Lung (tissue), 17 donors: ENCODE measurements at places on chromosomes 11 and 22. TPM values are rescaled to one million over a fixed set of nuclear protein-coding genes. Genes with fewer than 3 reads are reported as not detected.

DNA sequence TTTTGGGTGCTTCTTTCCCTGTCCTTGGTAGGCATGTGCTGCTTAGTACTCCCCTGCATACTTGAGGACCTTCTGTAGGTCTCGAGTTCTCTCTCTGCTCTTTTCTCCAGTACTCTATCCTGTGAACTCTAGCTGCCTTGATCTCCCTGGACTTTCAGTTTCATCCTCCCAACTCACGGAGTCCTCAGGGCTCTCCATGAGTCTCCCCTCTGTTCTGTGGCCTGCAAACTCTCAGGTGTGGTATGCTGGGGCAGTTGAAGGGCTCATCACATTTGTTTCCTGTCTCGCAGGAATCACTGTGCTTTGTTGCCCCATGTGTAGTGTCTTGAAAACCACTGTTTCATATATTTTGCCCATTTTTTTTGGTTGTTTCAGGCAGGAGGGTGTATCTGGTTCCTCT is 3.3 kb upstream of the PACS1 start:
- DNase-seq = no peak

- no peak for DNase-seq
These were observed 17.3 kb downstream of the GALNT18 start for GRCh38 chr11:11604370-11604990.

SLC6A5 gene
- not detected for total RNA-seq

DNA sequence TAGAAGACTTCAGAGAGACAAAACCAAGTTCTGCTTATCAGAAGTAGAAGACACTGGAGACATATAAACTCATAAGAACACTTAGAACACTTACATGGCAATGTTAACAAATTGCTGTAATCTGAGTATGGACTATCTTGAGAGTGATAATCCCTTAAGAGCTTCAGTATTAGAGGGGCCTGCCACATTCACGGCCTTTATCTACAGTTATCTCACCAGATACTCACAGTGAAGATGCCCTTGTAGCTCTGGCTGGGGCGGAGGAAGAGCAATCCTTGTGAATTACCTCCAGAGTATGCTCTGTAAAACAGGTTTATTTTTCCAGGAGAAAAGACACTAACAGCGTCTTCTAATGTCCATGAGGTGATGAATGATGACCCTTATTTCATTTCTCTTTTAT is 762.8 kb downstream of the FAM181B start:
- no peak for DNase-seq
